ENCODE measurements at places on chromosomes 2 and 18.

GRCh38 chr2:143726151-143726845 is 597.1 kb downstream of the ARHGAP15 start:
- peak; percentile 21 for DNase-seq

- peak; percentile 97 for DNase-seq
Observed at GRCh38 chr2:162085090-162085891, 11.3 kb upstream of the DPP4 start.

DNA sequence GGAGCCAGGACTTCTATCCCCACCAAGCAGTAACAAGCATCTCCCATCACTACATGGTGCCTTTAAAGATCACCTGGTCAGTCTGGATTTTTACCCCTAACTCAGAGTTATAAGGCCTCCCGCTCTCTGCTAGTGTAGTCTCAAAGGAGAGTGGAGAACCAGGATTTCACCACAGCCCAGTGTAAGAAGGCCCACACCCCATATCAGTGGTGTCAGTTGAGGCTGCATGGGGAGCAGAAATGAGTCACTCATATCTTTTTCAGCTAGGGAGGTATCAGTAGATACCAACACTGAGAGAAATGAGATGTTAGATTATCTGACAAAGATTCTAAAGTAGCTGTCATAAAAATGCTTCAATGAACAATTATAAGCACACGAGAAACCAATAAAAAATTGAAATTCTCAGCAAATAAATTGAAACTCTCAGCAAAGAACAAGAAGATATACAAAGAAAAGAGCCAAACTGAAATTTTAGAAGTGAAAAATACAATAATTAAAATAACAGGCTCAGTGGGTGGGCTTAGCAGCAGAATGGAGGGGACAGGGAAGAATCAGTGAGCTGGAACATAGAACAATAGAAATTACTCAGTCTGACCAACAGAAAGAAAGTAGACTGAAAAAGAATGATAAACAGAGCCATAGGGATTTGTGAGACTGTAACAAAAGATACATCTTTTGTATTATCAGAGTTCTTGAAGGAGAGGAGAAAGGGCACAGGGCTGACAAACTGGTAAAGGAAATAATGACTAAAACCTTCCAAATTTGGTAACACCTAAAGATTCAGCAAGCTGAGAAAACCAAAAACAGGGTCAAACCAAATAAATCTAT is 257.7 kb downstream of the ANAPC1 start:
- no peak for DNase-seq

- no peak for DNase-seq
Observed at GRCh38 chr2:69641887-69642708, 1.4 kb downstream of the AAK1 start.

GRCh38 chr2:158060835-158061435 is 40.7 kb upstream of the UPP2 start:
- DNase-seq, result peak; percentile 29

DNA sequence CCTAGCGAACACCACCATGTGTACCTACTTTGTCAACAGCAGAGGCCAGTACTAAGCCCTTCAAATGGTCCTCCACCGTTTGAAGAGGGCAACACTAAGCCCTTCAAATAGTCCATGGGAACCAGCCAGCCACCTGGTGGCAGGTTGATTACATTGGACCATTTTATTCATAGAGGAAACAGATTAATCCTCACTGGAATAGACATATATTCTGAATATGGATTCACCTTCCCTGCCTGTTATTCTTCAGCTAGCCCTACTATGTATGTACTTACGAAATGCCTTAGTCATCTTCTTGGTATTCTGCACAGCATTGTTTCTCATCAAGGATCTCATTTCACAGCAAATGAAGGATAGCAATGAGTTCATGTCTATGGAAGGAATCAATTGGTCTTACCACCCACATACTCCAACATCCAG is 10.0 kb upstream of the ZNF396 start:
- DNase-seq, result peak; percentile 56

GRCh38 chr2:182496596-182496995 is 69.8 kb upstream of the PDE1A start:
- DNase-seq, result no peak

DNA sequence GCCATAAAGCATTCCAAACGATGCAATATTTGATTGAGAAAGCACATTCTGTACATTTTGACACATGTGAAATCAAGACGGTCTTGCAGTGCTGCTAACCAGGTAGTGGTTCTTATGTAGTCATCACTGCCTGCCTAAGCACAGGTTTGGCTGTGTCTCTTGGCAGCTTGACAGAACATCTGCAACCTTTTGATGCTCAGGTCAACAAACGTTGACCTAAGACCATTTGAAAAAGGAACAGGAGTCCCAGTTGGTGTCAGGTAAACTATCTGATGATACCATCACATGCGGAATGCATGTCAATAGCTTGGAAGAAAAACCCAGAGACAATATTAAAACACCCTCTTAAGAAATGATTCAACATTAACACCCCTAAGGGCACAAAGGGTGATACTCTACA is 80.7 kb downstream of the L3MBTL4 start:
- DNase-seq, result no peak

- DNase-seq, result peak; percentile 85
Observed at GRCh38 chr2:9333591-9334171, 89.6 kb downstream of the ITGB1BP1 start.

GRCh38 chr2:221377597-221377996 is 194.5 kb downstream of the EPHA4 start:
- DNase-seq, result no peak

GRCh38 chr2:24418166-24418841 is 58.0 kb upstream of the ITSN2 start:
- DNase-seq, result no peak

GRCh38 chr2:207015901-207016300 is 76.6 kb downstream of the CPO start:
- no peak for DNase-seq

- peak; percentile 60 for DNase-seq
Observed at GRCh38 chr2:149857344-149857743, 269.8 kb upstream of the MMADHC start.

DNA sequence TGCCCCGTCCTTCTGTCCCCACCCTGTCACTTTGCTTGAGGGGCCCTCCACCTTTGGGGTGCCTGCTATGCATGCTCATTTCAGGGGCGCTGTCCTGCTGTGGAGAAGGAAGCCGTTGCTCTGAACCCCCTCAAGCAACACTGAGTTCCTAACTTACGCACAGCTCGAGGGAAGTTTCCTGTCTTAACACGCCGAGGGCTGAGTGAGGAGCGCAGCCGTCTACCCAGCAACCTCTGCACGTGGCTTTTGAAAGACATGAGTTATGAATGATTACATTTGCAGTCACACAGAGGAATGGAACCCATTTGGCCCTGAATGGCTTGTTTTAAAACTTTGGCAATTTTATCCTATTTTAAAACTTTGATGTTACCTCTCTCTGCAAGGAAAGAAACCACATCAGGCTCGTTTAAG is 14.0 kb downstream of the RAMP1 start:
- no peak for DNase-seq

- peak; percentile 61 for DNase-seq
Observed at GRCh38 chr2:188610827-188611226, 319.2 kb downstream of the GULP1 start.

- DNase-seq, result peak; percentile 62
Observed at GRCh38 chr2:224997802-224998201, 44.5 kb downstream of the DOCK10 start.

GRCh38 chr2:126467367-126468054 is 188.4 kb upstream of the GYPC start:
- DNase-seq, result no peak

DNA sequence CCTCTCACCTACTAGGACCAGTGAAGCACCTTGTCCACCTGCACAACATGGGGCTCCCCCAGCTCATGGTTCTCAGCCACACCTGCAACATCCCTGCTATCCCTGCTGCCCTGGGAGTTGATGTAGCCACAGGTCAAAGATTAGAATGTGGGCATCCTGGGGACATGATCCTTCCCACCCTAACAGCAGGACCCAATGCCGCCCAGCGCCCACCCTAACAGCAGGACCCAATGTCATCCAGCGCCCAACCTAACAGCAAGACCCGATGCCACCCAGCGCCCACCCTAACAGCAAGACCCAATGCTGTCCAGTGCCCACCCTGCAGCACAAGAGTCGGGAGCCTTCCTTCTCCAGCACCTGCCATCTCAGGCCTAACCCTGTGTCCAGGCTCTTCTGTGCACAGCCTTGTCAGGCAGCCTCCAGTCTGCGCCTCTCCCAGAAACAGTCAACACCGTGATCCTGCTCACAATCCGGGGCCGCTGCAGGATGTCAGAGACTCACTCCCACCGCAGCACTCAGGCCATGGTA is 237.3 kb upstream of the SALL3 start:
- DNase-seq, result no peak

GRCh38 chr2:240136671-240137292 is 677 bp upstream of the COPS9 start:
- no peak for DNase-seq

- no peak for DNase-seq
Observed at GRCh38 chr2:216985658-216986141, 125.8 kb upstream of the TNP1 start.

- no peak for DNase-seq
Observed at GRCh38 chr2:39121523-39122063, 742 bp upstream of the SOS1 start.

- DNase-seq, result no peak
Observed at GRCh38 chr2:58449286-58450010, 208.3 kb upstream of the FANCL start.

DNA sequence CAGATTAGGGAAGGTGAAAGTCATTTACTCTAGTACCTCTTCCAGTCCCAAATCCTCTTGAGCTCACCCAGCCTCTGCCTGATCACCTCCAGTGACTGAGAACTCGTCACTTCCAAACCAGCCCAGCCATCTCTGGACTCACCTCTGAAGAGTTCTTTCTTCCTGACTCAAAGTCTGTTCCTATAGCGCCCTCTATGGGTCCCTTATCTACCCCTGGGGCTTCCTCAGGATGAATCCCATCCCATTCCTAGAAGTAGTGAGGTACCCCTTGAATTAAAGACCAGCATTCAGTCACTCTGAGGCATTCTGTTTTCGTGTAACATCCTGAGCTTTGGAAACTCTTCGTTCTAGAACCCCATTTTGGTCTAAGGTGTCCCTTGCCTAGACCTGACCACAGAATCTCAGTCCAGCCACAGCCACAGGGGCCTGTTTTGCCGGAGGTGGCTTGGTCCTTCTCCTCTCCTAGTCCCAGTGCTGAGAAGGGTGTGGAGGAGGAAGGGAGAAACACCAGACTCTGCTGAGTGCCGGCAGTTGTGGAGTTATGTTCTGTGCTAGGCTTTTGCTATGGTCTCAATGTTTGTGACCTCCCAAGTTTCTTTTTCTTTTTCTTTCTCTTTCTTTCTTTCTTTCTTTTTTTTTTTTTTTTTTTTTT is 32.7 kb downstream of the SIX3 start:
- peak; percentile 81 for DNase-seq

- no peak for DNase-seq
Observed at GRCh38 chr2:38522754-38523349, 79.9 kb downstream of the HNRNPLL start.

DNA sequence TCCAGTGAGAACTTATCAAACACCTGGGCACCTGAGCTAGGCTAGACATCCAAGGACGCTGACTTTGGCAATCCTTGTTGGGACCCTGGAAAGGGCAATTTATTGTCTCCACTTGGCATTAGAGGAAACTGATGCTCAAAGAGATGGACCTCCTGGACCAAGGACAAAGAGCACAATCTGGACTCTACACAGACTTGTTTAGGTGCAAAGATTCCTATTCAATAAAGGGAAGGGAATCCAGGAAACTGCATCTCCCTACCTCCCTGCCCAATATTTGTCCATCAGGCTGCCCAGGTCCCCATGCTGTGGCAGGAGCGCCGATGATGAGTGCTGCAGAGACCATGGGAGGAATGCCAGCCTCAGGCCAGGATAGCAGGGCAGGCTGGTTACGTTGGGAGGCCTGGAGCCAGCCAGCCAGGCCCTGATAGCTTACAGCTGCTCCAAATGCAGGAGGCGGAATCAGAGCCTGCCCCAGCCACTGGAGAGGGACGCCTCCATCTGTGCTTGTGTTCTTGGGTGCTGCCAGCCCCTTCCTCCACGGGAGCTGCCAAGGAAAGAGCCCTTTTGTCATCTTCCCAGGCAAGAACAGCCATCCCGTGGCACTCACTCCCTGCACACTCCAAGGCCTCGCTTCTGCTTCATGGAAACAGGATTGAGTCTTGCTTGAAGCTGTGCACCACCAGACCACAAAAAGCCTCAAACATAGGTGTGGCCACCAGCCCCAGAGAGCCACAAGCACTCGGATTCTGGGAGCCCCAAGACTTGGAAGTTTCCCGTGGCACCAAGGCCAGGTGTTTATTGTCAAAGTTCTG is 60.0 kb downstream of the HS1BP3 start:
- no peak for DNase-seq

GRCh38 chr2:181170256-181170655 is 189.9 kb downstream of the UBE2E3 start:
- no peak for DNase-seq

DNA sequence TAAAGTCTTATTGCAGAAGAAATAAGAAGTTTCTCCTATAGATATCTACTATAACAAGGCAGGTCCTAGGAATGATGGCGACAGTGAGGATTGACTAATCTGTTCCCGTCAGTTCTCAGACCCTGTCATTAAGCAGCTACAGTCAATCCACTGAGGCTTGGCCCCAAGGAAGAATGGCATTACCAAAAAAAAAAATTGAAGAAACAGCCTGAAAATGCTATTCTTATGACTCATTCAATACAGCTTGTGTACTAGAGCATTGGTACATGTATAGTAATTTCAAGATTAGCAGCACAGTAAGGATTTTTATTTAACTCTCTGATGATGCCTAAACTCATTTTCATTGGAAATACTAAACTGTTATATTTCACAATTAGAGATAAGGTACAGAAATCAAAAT is 1096.1 kb upstream of the NXPH2 start:
- no peak for DNase-seq

DNA sequence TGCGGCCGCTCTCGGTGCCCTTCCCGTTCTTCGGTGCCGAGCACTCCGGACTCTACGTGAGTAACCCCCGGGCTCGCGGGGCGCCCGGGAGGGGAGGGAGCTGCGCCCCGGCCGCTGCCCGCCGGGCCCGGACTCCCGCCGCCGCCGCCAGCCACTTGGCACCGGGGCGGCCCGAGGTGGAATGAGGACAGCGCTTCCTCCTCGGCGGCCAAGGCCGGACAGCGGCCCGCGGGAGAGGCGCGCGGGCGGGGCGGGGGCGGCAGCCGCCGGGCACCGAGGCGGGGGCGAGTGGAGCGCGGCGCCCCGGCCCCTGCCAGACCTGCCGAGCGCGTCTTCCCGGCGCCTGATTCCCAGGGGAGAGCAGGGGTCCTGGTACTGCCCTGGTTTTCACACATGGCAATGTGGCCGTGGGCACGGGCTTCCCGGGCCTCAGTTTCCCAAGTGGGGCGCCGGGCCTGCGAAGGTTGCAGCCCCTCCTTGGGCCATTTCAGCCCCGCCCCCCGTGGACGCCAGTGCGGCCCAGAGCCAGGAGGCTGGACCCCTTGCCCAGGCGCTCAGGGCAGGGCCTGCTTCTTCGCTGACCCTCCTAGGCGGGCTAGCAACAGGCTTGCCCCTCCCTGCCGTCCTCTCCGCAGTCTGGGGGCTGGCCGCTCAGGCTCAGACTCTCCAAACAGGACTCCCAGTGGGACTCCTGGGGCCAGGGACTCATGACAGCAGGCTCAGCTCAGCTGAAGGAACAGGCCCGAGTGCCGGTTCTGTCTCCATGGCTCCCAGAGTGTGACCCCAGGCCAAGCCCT is 775 bp downstream of the SNED1 start:
- DNase-seq, result no peak

- no peak for DNase-seq
Observed at GRCh38 chr2:100999995-101000394, 2.1 kb upstream of the RPL31 start.

GRCh38 chr2:132384491-132385151 is 32.0 kb upstream of the GPR39 start:
- no peak for DNase-seq
